Osteoblast (primary cell): ENCODE measurements at places on chromosomes 2 and 18. TPM values are rescaled to one million over a fixed set of nuclear protein-coding genes. Genes with fewer than 3 reads are reported as not detected.

Gene LYG2
- total RNA-seq, result not detected in 2 replicates

DNA sequence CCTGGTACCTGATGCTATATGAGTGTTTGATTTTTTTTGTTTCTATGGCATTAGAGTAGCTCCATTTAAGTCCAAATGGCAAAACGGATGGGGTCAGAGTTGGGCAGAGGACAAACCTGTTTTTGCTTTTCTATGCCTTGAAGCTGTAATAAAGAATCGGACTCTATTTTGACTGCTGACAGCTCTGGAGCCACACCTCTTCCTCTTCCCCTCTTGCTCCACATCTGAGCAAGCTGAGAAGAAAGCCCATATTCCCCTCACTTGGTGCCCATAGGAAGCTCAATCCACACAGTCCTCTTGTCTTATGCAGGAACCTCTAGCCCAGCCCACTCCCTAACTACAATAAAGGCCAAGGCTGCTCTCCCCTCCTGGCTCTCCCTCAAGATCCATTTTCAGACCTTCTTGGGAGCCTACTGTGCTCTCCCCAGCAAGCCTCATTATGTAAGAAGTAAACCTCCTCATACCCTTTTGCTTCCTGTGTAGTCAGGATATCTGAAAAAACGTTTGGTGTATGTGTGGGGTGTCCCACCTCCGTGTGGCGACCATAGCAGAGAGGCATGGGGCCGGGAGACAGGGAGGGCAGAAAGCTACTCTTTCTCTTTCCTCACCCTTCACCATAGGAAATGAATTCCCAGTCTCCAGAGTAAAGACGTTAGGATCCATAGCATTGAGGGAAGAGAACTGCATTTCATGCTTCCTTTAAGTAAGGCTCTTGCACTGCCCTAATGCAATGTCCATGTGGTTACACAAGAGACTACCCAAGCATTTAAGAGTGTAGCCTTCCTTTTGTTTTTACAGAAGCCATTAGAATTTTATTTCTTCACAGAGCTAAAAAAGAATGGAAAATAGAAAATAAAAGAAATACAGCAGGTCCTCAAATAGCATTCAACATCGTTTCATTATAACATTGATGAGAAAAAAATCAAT is 41.9 kb upstream of the RAPGEF4 start:
- no peak for DNase-seq

DNA sequence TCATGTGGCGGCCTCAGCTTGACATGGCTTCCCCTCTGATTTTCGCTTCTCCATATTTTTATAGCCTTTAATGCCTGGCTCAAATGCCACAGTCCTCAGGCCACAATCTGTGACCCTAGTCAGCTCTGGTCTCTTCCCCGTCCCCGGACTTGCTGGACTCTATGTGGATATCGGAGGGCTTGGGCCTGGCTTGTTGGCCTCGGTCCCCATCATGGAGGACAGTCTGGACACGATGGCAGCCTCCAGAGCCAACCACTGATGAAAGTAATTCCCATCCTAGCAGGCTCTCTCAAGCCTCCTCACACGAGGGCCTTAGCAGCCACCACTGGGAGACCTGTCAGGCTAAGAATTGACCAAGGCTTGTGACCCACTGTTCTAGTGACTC is 61.6 kb downstream of the LPIN1 start:
- no peak for DNase-seq

DNA sequence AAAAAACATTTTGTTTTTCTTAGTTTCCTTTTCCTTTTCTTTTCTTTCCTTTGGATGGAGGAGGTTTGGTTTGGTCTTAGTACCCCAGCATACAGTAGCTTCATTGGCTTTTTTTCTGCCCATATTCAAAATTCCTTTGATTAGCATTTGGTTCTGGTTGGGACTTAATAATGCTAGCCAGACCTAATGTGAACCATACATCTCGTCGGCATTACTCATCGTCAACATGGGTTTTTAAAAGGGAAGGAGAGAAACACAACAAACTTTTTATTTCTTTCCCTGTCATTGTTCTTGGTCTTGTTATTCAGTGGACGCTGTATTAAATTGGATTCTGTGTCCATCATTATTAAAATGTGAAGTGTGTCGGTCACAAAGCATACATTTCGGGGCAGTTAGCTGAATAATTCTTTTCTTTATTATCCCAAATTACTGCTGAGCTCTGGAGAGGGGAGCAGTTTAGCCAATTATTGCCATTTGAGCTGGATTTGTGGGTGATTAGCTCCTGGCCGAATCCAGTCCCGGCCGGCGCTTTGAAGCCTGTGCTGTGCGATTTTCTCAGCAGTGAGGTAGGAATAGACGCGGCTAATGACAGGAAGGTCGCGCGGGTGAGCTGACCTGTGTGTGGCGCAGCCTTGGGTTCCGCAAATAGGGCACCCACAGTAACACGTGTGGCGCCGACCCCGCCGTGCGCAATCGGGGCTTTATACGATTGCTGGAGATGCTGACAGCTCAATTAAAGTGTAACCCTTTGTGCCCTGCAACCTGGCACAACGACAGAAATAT is 303.3 kb downstream of the GBX2 start:
- no peak for DNase-seq

GRCh38 chr2:69742322-69742952 is 503 bp downstream of the ANXA4 start:
- no peak for DNase-seq

DNA sequence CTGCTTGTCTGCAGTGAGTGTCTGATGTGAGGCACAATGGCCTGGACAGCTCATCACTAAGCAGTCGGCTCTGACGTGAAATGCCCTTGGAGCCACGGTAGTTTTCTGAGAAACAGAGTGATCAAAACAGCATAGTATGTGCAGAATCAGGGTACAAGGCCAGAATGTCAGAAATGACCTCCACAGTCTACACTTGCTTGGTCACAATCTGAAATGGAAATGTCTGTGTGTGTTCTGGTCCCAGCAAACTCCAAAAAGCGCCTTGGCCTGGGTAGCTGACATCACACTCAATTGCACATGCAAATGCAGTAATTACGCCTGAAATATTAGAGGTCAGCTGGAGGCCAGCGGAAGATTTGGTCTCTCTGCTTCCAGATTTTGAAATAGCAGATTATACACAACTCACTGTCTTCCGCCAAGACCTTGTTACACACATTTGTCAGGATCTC is 95.4 kb downstream of the CTAGE1 start:
- no peak for DNase-seq

GRCh38 chr18:65035701-65036100 is 715.1 kb upstream of the CDH7 start:
- DNase-seq, result no peak

DNA sequence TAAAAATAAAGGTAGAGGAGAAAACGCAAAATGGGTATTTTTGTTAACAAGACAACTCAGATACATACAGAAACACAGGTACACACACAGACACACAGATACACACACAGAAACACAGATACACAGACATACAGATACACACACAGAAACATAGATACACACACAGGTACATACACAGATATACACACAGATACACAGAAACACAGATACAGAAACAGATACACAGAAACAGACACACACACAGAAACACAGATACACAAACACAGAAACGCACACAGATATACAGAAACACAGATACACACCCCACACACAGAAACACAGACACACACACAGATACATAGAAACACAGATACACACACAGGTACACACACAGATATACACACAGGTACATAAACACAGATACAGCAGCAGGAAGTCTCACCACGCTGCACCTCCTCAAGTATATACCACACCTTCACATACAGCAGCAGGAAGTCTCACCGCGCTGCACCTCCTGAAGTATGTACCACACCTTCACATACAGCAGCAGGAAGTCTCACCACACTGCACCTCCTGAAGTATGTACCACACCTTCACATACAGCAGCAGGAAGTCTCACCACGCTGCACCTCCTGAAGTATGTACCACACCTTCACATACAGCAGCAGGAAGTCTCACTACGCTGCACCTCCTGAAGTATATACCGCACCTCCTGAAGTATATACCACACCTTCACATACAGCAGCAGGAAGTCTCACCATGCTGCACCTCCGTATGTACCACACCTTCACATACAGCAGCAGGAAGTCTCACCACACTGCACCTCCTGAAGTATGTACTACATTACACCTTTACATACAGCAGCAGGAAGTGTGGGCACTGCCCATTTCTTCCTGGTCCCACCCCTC is 250.5 kb downstream of the HDAC4 start:
- no peak for DNase-seq

GRCh38 chr2:24424387-24424786 is 64.1 kb upstream of the ITSN2 start:
- peak; percentile 11 for DNase-seq

GRCh38 chr18:65755616-65756015 is 4.8 kb downstream of the CDH7 start:
- DNase-seq, result no peak

Gene TXNDC9
- 75.7 and 95.9 TPM in 2 replicates for total RNA-seq

GRCh38 chr2:199471443-199472057 is 13.8 kb upstream of the SATB2 start:
- peak; percentile 97 for DNase-seq

- no peak for DNase-seq
Observed at GRCh38 chr2:83002706-83003105, 1456.4 kb downstream of the SUCLG1 start.

Gene NEDD4L
- total RNA-seq, result 20.3 and 30.0 TPM in 2 replicates

DNA sequence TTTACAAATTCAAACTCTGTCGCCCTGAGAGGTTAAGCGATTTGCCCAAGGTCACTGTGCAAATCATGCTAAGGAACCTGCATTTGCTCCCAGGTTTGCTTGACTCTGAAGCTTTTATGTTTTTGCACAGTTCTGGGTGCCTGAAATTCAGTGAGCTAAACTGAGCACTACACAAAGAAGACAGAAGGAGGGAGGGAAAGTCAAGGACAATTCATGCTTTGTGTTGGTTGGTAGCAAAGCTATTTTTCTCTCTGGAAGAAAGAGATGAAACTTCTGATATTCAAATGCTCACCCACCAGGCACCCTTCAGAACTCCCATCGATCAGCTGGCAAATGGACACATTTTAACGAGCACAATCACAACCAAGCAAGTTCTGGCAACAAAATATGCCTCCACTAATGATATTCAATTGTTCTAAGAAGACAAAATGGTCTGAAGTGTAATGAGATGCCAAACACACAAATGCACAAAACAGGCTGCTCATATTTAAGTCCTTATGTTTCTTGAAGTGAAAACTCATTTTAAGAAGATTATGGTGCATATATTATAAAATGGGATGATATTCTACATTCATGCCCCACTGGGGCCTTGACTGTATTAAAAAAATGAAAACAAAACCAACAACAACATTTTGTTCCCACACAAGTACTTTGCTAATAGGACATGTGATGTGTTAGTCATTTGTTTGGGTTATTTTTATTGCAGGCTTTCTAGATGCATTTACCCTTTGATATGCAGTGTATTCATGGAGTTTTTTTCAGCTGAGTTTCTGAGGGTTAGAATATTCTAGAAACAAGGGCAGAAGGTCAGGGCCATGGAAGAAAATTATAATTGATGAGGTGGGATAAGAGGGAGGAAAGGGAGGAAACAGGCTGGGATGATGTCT is 445.6 kb upstream of the CELF4 start:
- DNase-seq, result no peak

- no peak for DNase-seq
Observed at GRCh38 chr2:201191132-201191875, 8.4 kb downstream of the CASP10 start.

DNA sequence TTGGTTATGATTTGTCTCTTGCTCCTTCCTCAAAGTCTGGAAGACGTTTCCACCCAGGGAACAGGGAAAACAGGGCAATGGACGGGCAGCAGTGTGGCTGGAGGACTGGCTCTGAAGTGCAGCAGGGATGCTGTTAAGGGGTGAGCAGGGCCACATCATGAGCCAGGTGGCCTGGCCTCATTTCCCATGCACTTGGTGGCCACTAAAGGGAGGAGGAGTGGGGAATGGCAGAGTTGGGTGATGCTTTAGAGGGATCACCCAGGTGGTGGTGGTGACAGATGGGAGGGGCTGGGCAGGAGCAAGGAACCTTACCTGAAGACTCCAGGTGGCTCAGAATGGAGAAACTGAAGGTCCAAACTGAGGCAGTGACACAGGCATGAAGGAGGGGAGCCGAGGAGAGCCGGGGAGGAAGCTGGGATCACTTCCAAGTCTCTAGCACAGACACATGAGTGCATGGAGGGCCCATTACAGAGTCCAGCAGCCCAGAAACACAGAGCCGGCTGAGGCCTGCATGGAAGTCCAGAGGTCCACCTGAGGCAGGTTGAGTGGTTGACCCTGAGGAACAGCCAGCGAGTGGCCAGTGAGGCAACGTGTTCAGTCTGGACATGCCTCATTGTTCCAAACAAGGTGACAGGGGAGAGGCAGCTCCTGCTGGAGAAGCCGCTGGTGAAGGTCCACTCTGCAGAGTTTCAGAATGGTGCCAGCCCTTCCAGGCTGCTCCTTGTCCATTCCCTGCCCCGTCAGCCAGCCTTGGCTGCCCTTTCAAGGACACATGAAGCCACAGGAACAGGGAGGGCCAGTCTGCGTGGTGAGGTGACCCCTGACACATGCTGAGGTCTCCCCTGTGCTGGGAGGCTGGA is 91.7 kb downstream of the LPIN1 start:
- no peak for DNase-seq

DNA sequence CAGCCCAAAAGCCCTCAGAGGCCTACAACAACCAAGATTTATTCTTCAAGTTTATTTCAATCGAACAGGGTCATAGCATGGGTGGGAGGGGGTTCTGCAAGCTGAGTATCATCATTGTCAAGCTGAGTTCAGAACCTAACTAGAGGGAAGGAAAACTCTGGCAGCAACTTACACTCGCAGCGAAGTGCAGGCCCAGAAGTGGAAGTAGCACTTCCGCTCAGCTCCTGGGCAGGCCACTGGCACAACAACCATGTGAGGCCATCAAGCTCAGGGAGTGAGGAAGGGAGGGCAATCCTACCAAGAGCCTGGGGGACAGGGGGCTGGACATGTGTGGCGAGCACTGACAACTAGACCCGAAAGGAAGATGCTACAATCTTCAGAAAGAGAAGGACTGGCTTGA is 4.8 kb downstream of the UXS1 start:
- no peak for DNase-seq

- DNase-seq, result no peak
Observed at GRCh38 chr2:112449854-112450253, 16.4 kb upstream of the RGPD8 start.

Gene SLC5A7
- not detected in 2 replicates for total RNA-seq

DNA sequence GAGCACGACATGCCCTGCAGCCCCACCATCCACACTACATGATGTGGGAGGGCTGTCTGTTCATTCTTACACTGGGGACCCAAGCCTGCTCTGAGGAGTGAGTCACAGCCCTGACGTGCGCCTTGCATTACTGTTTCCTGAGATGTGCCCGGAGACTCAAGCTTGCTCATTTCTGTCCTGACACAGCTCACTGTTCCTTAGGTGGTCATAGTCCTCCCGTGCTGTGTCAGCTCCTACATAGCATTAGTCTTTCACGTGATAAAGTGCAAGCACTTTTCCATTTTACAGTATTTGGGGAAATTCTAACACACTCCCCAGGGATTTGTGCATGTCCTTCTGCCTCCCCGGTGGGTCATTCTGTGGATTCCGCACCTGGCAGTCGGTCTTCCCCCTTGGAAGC is 46.2 kb upstream of the TRIM43B start:
- DNase-seq, result peak; percentile 91

Gene EML6
- 0.29 and 1.1 TPM in 2 replicates for total RNA-seq

Gene CYP27A1
- total RNA-seq, result 21.2 and 25.0 TPM in 2 replicates

GRCh38 chr2:219947575-219947974 is 320.1 kb downstream of the SLC4A3 start:
- DNase-seq, result no peak

Gene KIAA2012
- total RNA-seq, result under 0.01 TPM in 1 of 2 replicates, not detected in the other
